IPS-NIHi11 (cell line): ENCODE measurements at places on chromosomes 5 and 9.
A peak's percentile ranks its signal among the peaks of the same experiment; 100 is the strongest.

GRCh38 chr9:13863112-13863511 lies 450.8 kb downstream of the NFIB start:
- DNase-seq, result no peak

DNA sequence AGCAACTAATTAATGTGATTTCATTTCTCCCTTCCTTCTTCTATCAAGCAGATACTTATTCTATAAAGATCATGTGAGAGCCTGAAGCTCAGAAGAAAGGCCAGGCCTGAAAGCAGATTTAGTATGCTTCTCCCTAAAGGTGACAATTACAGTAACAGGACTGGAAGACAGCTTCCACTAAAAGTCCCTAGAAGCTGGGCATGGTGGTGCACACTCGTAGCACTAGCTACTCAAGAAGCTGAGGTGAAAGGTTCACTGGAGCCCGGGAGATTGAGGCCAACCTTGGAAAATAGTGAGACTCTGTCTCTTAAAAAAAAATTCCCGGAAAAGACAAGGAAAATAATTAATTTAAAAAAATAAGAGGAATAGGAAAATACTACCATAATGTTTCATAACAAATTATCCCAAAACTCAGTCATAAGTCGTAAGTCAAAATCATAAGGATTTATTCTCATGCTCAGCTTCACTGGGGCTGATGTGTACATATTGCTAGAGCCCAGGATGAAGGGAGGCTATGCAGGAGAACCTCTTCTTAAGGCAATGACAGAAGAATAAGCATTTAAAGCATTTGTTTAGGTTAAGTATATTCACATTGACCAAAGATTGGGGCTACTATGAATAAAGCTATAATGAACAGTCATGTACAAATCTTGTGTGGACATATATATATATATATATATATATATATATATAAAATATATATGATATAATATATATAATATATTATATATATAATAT lies 210.8 kb upstream of the SMARCA2 start:
- no peak for DNase-seq

DNA sequence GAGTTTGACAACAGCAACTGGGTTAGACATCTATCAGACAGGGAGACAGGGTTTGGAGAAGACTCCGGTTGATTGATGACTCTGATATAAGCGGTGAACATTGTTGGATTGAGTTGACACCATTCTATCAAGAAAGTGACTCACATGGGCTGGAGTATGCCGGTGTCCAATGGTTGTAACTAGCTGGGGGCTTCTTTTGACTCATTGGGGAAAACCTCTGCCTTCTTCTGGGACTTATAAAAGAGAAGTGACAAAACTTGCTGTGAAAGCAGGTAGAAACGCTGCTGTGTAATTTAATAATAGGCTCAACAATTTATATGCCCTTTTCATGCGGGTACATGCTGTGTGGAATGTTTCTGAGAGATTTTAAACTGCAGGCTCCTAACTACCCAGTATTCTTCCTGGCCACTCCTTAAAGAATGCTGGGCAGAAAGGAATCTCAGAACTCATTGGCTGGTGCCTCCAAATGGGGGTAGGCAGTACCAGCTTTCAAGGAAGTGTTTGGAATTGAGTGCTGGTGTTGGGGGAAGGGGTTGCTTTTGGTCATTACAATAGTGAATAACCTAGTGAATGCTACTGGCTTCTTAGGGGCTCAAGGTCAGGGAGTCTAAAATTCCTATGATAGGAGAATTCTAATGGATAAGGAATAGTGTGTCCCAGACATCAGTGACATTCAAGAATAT lies 43.9 kb downstream of the FYB1 start:
- peak; percentile 22 for DNase-seq

DNA sequence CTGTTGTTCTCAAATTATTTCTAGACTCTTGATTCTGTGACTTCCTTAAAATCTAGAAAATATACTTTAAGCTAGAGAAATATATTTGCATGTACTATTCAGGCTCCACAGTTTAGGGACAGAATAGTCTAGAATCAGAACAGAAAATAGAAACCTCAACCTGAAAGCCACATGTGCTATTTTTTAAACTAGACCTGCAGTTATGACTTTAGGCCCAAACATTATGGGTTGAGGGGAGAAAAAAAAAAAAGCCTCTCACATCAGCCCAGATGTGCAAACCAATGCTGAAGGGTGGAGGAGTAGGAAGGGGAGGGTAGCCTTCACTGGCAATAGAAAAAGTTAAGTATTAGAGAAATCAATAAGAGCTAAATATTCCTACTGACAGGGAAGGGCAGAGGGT lies 35.7 kb downstream of the ELL2 start:
- no peak for DNase-seq

DNA sequence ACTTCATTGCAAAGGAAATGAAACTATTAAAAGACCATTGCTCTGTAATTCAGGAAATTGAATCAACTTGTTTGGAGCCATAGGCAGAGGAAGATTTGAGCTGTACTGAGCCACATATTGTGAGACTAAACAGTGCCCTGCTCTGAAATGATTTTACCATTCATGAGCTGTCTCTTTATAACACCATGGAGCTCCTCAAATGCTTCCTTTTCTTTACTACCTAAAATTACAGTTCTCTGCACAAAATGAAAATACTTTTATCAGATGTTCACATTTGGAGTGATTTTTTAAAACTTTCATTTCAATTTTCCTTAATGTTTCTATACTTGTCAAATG lies 97.9 kb downstream of the NLN start:
- no peak for DNase-seq
